ENCODE measurements at places on chromosomes 1 and 21. TPM values are rescaled to one million over a fixed set of nuclear protein-coding genes. Genes with fewer than 3 reads are reported as not detected.
A peak's percentile ranks its signal among the peaks of the same experiment; 100 is the strongest.

The MRTO4 gene
- 53.2 TPM for total RNA-seq

- H3K4me3 ChIP-seq, result no peak overlapping the region
- H3K4me1 ChIP-seq, result no peaks in the 10 kb centered on the region
- H3K27ac ChIP-seq, result no peak overlapping the region
- no peak for DNase-seq
- H3K36me3 ChIP-seq, result no peaks in the 10 kb centered on the region
- no peaks in the 10 kb centered on the region for H3K27me3 ChIP-seq
These were observed 88.6 kb upstream of the GNG12 start for GRCh38 chr1:67921725-67922489.

The CYYR1 gene
- total RNA-seq, result not detected

GRCh38 chr1:149978547-149979023 is 31.9 kb downstream of the OTUD7B start:
- H3K27ac ChIP-seq, result no peak overlapping the region
- no peaks in the 10 kb centered on the region for H3K27me3 ChIP-seq

The CFHR3 gene
- total RNA-seq, result not detected

GRCh38 chr1:155858800-155859233 is 550 bp upstream of the SYT11 start:
- H3K4me3 ChIP-seq, result peak overlapping the region; percentile 100
- H3K27me3 ChIP-seq, result peaks cover 24% of the 10 kb centered on the region
- DNase-seq, result peak; percentile 44
- peaks cover 53% of the 10 kb centered on the region for H3K4me1 ChIP-seq
- peaks cover 7% of the 10 kb centered on the region for H3K36me3 ChIP-seq

The OR6N1 gene
- total RNA-seq, result not detected

DNA sequence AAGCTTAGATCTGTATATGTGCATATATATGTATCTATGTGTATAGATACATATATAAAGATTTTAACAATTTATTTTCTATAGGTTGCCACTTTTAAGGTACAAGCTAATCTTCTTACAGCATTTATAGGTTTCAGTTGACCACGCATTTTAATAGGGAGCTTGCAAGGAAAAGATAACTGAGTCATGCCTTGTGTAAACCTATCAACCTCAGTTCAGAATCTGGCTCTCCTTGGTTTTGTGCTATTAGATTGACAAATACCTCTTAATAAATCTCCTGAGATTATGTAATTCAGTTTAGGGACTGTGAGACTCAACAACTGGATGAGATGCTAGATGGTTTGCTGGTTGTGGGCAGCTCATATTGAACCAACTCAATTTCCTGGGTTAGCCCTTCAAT is 114.7 kb upstream of the SERBP1 start:
- no peaks in the 10 kb centered on the region for H3K27me3 ChIP-seq
- no peak overlapping the region for H3K27ac ChIP-seq

GRCh38 chr21:32173121-32173724 is 105.6 kb downstream of the MIS18A start:
- no peak for DNase-seq
- no peak overlapping the region for H3K4me3 ChIP-seq
- H3K27ac ChIP-seq, result no peak overlapping the region
- no peaks in the 10 kb centered on the region for H3K36me3 ChIP-seq
- H3K4me1 ChIP-seq, result no peaks in the 10 kb centered on the region
- peaks cover 3% of the 10 kb centered on the region for H3K27me3 ChIP-seq

The RGSL1 gene
- total RNA-seq, result not detected

- H3K27me3 ChIP-seq, result no peaks in the 10 kb centered on the region
- DNase-seq, result no peak
- H3K4me3 ChIP-seq, result no peak overlapping the region
- H3K4me1 ChIP-seq, result no peaks in the 10 kb centered on the region
These were observed 327.2 kb downstream of the MRPL39 start for GRCh38 chr21:25280061-25280460.

The OLFML2B gene
- 2.3 TPM for total RNA-seq

DNA sequence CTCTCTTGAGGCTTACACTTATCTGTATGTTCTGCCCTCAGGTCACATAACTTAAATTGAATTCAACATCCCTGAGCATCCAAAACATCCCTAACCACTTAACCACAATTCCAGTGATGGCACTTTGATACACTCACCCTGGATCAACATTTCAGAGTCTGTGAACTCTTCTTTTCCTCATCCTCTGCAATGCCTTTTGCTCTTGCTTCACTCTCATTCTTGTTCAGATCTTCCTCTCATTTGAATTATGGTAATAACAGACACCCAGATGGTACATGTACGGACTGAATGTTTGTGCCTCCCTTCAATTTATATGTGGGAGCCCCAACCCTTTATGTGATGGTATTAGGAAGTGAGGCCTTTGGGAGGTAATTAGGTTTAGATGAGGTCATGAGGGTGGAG is 33.4 kb downstream of the PTGER3 start:
- no peaks in the 10 kb centered on the region for H3K36me3 ChIP-seq
- no peak overlapping the region for H3K4me3 ChIP-seq
- peaks cover 2% of the 10 kb centered on the region for H3K27me3 ChIP-seq
- no peak overlapping the region for H3K27ac ChIP-seq
- H3K4me1 ChIP-seq, result no peaks in the 10 kb centered on the region
- DNase-seq, result no peak

GRCh38 chr1:40798366-40799281 is 15.0 kb downstream of the KCNQ4 start:
- no peaks in the 10 kb centered on the region for H3K36me3 ChIP-seq
- DNase-seq, result no peak
- no peak overlapping the region for H3K4me3 ChIP-seq
- no peaks in the 10 kb centered on the region for H3K27me3 ChIP-seq
- H3K27ac ChIP-seq, result no peak overlapping the region

DNA sequence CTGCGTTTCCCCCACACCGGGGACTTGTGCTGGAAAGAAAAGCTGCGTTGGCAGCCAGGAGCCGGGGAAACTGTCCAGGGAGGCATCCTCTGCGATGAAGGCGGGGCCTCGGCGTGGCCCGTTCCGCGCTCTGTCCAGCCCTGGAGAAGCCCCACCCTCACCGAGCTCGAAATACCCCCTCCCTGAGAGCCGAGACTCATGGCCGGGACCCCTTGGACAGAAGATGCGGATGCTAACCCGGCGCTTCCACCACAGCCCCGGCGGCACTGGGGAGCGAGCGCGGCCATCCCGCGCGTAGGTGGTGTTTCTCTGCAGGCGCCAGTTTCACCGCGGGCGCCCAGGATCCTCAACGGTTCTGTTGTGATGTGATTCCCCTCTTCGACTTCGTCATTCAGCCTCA is 31.6 kb downstream of the PDE9A start:
- H3K4me1 ChIP-seq, result peaks cover 46% of the 10 kb centered on the region
- peak overlapping the region; percentile 58 for H3K4me3 ChIP-seq
- DNase-seq, result peak; percentile 48
- no peaks in the 10 kb centered on the region for H3K27me3 ChIP-seq
- peaks cover 1% of the 10 kb centered on the region for H3K36me3 ChIP-seq
- H3K27ac ChIP-seq, result peak overlapping the region; percentile 81

The RBM15 gene
- total RNA-seq, result 91.5 TPM

- no peak overlapping the region for H3K27ac ChIP-seq
- H3K4me1 ChIP-seq, result no peaks in the 10 kb centered on the region
- H3K27me3 ChIP-seq, result peaks cover 26% of the 10 kb centered on the region
- H3K36me3 ChIP-seq, result no peaks in the 10 kb centered on the region
- H3K4me3 ChIP-seq, result no peak overlapping the region
- DNase-seq, result no peak
These were observed 64.4 kb downstream of the HMGB4 start for GRCh38 chr1:33928251-33928650.

DNA sequence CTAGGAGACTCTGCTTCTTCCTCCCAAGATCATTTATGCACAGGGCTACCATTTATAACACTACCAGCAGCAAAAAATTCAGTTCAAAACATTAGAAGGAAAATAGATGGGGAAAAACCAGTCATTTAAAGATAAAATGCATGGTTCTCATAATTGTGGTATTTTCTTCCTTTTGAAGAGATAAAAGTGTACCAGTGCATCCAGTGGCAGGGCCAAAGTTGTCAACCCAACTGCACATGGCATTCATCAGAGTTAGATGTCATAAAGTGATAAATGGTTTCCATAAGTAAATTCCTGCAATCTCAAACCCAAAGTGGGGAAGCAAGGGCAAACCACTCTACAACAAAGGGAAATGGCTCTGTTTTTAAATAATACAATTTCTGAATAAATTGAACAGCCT is 119.1 kb upstream of the DMRTA2 start:
- DNase-seq, result no peak
- H3K4me3 ChIP-seq, result no peak overlapping the region
- peaks cover 10% of the 10 kb centered on the region for H3K36me3 ChIP-seq
- H3K4me1 ChIP-seq, result no peaks in the 10 kb centered on the region
- no peaks in the 10 kb centered on the region for H3K27me3 ChIP-seq
- no peak overlapping the region for H3K27ac ChIP-seq

The TRNP1 gene
- total RNA-seq, result 0.43 TPM

- peak overlapping the region; percentile 92 for H3K4me3 ChIP-seq
- no peaks in the 10 kb centered on the region for H3K27me3 ChIP-seq
- peaks cover 24% of the 10 kb centered on the region for H3K4me1 ChIP-seq
- peak overlapping the region; percentile 95 for H3K27ac ChIP-seq
These were observed 33.6 kb downstream of the SLC2A1 start for GRCh38 chr1:42924851-42925760.

GRCh38 chr1:66996018-66996682 is 57.8 kb downstream of the SLC35D1 start:
- H3K27me3 ChIP-seq, result no peaks in the 10 kb centered on the region
- H3K27ac ChIP-seq, result no peak overlapping the region
- no peak overlapping the region for H3K4me3 ChIP-seq
- DNase-seq, result peak; percentile 89
- H3K36me3 ChIP-seq, result peaks cover 6% of the 10 kb centered on the region
- peaks cover 26% of the 10 kb centered on the region for H3K4me1 ChIP-seq

DNA sequence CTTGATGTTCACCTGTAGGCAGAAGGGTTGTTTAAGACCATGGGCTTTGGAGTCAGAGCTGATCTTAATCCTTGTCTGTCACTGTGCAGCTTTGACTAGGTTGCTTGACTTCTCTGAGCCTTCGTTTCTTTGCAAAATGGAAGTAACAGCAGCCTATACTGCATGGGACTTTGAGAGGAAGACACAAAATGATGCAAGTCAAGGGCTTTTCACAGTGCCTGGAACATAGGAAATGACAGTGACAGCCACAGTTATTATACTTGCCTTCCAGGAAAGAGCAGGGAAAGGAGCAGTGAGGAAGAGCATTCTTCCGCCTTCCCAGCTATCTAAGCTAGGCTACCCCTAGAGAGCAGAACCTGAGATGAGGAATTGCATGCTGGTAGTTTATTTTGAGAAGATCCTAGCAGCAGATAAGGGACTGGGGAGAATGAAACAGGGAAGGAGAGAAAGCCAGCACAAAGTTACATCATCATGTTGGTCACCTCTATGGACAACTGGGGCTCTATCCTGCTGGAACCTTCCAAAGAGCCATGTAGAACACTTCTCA is 3.1 kb downstream of the CSF3R start:
- no peaks in the 10 kb centered on the region for H3K36me3 ChIP-seq
- H3K27ac ChIP-seq, result no peak overlapping the region
- H3K4me1 ChIP-seq, result peaks cover 13% of the 10 kb centered on the region
- no peaks in the 10 kb centered on the region for H3K27me3 ChIP-seq
- no peak for DNase-seq

GRCh38 chr21:34639250-34639649 is 24.3 kb upstream of the RCAN1 start:
- no peaks in the 10 kb centered on the region for H3K36me3 ChIP-seq
- no peak for DNase-seq
- no peak overlapping the region for H3K27ac ChIP-seq
- peaks cover 18% of the 10 kb centered on the region for H3K4me1 ChIP-seq
- no peak overlapping the region for H3K4me3 ChIP-seq
- no peaks in the 10 kb centered on the region for H3K27me3 ChIP-seq

All from activated naive CD4-positive, alpha-beta T cell treated with anti-CD3 and anti-CD28 coated beads for 36 hours (primary cell).